Neural progenitor cell (in vitro differentiated cells): ENCODE measurements at places on chromosomes 1 and 21.

- no peak for DNase-seq
Observed at GRCh38 chr1:176826265-176826664, 338.2 kb downstream of the ASTN1 start.

DNA sequence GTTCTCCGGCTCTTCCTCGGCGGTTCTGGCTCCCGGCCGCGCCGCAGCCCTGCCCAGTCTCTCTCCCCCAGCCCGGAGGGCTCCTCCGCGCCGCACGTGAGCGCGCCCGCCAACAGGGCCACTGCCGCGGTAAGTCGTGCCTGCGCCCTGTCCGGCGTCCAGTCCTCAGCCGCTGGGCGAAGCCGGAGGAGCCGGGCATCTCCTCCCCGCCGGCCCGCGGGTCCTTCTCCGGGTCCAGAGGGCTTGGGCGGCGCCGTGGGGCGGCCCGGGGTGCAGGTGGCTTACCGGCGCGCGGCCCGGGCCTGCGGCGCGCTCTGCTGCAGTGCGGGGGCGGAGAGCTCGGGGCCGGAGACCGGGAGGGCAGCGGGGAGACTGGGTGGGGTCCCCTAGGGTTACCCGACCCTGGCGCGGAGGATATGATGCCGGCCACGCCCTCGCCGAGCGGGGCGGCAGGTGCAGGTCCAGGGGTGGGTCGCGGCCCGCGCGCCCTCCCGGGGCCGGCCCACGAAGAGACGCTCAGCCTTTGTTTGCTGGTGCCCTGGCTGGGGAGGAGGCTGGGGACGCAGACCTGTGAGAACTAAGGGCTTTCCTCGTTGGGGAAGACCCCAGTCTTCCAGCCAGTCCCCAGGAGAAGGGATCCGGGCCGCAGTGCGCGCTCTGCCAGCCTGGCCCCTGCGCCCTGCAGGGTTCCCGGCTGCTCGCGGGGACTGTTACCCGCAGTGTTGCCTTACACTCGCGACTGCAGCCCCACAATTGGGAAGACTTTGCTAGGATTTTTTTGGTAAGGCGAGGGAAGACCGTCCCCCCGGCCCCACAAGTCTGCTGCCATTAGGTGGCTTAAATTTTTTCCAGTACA, at the start of gene DOP1B:
Gene DOP1B, plus strand, starts transcription at position 10 of the 856 bp plus-strand sequence. CDS start 7,910 bp downstream, outside the sequence.
- no peak for DNase-seq

- no peak for DNase-seq
Observed at GRCh38 chr1:1346501-1346890, 2.7 kb downstream of the DVL1 start.

GRCh38 chr1:71362691-71363090, 281.9 kb upstream of the ZRANB2 start:
- no peak for DNase-seq

- DNase-seq, result no peak
Observed at GRCh38 chr1:28577052-28577678, 14.9 kb upstream of the RAB42 start.

DNA sequence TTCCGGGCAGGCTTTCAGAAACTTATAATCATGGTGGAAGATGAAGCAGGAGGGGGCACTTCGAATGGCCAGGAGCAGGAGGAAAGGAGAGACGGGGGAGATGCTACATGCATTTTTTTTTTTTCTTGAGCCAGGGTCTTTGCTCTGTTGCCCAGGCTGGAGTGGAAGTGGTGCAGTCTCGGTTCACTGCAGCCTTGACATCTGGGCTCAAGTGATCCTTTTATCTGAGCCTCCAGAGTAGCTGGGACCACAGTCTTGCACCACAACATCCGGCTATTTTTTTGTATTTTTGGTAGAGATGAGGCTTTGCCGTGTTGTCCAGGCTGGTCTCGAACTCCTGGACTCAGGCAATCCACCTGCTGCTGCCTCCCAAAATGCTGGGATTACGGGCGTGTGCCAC, 61.6 kb downstream of the SELENOF start:
- DNase-seq, result no peak

DNA sequence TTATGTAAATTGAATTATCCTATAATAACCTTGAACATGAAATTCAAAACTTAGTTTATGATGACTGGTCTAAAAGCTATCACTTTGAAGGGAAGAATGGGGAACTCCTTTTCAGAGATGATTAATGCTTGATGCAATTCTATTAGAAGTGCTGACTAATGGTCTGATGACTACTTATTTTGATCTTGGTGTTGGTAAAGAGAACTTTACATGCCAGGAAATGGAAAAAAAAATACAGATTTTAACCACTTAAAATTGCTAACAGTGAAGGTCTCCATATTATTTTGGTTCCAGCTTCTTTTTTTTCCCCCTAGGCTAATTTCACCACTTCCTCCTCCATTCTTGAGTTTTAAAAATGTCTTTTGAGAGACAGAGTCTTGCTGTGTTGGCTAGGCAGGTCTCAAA, 22.9 kb downstream of the S1PR1 start:
- no peak for DNase-seq

DNA sequence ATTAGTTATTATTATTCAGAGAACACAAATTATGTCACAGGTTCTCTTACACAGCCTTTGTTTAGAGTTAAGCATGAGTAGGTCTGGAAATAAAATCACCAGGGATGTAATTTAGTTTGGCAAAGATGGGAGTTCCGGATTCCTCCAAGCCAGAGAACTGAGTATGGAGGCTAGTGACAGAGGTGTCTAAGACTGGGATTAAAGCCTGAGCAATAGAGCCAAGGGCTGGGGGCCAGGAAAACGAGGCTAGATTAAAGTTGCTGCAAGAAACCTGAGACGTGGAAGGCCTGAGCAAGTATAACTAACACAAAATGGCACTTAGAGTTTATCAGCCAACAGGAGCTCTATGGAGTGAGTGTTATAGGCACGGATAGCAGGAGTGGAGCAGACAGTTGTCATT, 381.6 kb downstream of the SRGAP2C start:
- DNase-seq, result no peak

DNA sequence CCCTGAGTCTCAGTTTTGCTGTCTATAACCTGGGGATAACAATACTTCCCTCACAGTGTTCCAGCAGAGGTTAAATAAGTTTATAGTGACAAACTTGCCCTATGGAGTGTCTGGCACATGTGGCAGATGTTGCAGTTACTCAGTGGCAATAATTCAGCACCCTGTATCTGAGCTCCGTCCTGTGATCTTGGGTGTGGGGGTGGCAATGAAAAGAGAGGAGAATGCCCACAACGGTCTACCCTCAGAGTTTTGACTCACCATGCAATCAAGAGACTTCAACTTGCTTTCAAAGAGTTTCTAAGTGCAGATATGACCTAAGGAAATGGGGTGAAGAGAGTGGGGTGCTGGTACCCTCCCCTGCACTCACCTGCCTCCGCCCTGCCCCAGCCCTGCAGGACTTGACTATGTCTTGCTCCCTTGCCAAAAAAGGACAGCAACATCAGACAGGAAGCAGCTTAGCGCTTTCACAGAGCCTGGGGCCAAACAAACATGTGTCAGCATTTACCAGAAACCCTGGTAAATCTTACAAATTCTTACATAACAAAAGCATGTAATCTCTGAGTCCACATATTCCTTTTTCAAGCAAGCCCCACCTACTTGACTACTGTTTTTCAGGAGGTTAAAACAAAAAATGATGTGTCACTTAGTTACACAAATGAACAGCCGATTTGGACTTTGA, 185.1 kb upstream of the CAMK1G start:
- DNase-seq, result no peak

- no peak for DNase-seq
Observed at GRCh38 chr1:2981981-2982614, 39.2 kb upstream of the ACTRT2 start.

DNA sequence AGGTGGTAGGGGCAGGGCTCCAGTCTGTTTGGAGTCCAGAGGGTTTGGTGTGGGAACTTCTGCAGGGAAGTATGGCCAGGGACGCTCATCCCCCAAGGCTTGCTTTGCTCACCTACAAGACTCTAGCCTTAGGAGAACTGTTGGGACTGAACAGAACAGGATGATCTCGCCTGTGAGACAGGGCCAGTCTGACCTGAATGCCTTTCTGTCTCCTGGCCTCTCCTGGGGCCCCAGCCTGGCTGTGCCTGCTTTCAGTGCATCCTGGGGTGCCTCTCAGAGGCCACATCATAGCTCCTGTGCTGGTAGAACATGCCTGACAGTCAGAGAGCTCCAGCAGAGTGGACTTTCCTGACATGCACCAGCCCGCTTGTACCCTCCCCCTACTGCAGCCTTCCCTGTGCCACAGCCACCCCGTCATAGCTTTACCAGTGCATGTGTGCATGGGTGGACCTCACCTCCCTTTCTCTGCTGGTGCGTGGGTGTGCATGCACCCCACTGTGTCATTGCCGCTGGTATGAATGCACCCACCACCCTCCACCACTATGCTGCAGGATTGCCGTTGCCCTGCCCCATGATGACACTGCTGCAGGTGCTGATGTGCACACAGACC, 165.8 kb downstream of the GIPC2 start:
- no peak for DNase-seq

DNA sequence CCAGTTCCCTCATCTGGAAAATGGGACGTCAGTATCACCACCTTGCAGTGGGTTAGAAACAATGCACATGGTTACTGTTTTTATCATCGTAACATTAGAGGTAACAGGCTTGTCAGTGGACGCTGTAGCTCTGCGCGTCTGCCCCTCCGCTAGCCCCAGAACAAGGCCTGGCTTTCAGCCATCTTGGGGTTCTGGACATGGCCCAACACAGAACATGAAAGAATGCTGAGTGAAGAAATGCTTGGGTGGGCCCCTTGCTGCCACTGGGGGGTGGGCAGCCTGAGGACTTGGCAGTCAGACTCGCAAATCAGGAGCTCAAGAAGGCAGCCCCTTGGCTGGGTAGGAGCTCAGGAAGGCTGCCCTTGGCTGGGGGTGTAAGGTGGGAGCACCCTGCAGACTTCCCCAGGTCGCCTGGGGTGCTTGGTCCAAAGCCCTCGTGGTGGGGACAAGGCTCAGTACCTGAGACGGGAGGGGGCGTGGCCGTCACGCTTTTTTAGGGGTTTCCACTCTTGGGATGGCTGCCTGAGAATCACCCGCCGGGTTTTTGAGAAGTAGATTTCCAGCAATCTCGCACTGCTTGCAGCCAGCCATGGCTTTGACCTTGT, 51.7 kb downstream of the SLC37A1 start:
- no peak for DNase-seq

DNA sequence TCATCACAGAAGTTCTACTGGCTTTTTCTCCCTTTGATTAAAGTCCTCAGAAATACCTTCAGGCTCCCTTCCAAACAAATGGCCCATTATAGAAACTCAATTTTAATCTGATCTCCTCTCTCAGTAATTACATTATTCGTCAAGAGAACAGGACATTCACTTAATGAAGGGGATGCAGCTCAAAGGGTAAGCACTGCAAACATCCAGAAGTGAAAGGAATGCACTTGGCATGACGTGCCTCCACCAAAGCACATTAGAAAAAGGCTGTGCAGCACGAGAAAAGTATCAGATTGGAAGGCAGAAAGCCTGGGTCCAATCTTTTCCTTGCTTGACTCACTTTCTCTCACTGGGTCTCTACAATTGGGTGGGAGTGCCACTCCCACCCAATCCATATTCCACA, 222.6 kb upstream of the BEND5 start:
- DNase-seq, result no peak

GRCh38 chr1:208279826-208280588, 35.8 kb upstream of the PLXNA2 start:
- DNase-seq, result no peak

GRCh38 chr1:151705753-151706463, 10.7 kb downstream of the CELF3 start:
- DNase-seq, result no peak

DNA sequence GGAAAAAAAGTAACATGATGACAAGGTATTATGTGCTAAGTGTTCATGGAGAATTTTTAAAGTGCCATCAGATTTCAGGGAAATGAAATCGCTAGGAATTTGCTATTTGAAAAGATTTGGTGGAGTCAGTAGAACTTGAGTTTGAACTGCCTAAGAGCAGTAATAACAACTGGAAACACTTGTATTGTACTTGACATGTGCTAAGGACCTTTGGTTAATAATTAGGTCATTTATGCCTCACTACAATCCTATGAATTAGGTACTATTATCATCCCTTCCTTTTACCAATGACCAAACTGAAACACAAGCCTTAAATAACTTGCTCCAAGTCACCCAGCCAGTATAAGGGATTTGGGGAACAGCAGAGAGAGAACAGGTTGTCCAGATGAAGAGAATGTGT, 133.4 kb downstream of the NTNG1 start:
- no peak for DNase-seq

DNA sequence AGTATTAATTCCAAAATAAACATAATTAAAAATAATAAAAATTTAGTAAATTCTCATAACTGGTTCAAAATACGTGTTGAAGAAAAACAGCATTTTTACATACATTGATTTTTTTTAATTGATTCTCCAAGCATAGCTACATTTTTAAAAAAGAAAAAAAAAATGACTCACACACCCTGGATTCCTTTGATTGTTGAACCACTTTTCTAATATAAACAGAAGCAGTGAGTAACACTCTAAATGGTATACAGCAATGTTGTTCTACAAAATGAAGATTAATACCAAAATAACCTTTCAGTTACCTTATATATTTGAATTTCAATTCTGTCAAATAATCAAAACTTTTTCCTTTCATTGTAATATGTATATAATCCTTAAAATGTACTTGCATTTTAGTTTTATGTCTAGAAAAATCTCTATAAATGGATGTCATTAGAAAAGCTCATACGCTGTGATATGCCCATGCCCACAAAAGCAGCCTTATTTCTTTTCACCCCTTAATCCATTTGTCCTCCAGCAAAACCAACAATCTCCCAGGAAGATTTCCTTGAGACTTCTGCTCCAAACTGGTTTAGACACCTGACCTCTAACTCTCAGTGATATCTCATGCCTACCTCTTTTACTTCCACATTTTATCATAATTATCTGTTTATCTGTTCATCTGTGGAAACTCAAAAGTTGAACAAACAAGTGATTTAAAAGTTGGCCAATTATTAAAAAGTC, 246.4 kb upstream of the NR5A2 start:
- no peak for DNase-seq

DNA sequence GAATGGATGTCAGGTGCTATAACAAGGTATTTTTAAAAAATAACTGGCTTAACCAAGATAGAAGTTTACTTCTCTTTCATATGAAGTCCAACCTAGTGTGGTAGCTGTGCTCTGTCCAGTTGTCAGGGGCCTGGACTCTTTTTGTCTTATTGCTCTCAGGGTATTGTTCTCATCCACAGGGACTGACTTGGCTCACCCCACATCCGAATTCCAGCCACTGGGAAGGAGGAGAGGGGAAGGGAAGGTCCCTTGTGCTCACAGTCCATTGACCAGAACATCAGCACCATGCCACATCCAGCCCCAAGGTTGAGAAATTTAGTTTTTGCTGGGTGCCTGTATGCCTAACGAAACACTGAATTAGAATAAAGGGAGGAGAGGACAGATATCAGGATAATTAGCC, 8.7 kb downstream of the EEIG2 start:
- DNase-seq, result peak; percentile 9

DNA sequence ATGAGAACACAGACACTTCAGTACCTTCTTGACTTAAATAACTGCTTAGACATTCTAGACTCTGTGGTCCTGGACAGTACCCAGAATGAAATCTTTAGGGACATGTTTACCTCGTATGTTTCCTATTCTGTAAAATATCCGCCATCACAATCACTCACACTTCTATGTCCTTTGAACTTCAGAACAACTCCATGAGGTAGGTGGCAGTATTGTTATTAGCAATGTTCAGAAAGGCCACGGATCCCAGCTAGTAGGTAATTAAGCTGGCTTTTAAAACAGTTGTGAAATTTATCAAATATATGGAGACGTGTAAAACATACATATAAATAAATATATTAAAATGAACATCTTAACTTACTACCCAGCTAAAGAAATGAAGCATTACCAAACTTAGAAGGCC, 83.4 kb downstream of the CACHD1 start:
- DNase-seq, result no peak
